ENCODE measurements at places on chromosomes 4 and X.

DNA sequence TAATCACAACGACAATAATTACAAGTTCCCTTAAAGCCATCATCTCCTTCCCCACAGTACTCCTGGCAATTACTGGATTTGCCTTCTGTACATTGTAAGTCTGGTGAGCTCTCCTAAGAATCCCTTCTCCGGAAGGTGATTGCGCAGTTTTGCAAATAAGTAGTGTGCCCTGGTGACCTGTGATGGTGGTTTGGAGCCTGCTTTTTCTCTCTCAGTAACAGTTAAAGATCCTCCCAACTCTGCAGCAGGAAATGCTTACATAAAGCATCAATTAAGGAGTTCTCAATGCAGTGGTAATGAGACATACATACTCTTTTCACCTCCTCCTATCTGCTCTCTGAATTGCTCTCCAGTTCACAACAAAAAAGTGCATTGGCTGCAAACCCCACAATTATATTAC lies 159.7 kb downstream of the SH2D1A start:
- no peak for DNase-seq

- DNase-seq, result no peak
Observed at GRCh38 chr4:66655505-66655904, 889.8 kb downstream of the CENPC start.

GRCh38 chrX:30593440-30594200 lies 16.1 kb upstream of the TASL start:
- no peak for DNase-seq

GRCh38 chrX:69317721-69318120 lies 152.5 kb upstream of the PJA1 start:
- DNase-seq, result no peak

- no peak for DNase-seq
Observed at GRCh38 chr4:85762529-85762871, 287.6 kb downstream of the ARHGAP24 start.

- no peak for DNase-seq
Observed at GRCh38 chrX:25112156-25112555, 96.4 kb upstream of the ARX start.

DNA sequence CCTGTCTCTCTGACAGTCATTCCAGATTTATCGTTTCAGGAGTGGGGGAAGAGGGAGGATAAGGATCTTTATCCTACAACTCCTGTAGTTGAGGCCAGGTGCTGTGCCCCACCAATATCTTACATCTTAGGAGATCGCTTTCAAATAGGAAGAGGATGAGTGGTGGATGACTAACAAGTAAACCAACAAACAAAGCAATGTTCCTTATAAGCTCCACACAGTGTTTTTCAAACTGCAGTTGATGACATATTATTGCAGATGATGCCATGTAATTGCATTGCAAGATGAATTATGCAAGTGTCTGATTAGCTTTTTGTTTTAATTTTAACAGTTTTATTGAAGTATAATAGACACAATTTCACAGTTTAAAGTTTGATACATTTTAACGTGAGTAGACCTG lies 35.8 kb upstream of the TMEM164 start:
- no peak for DNase-seq

- no peak for DNase-seq
Observed at GRCh38 chr4:180528003-180528402, 1715.2 kb upstream of the TENM3 start.

- DNase-seq, result no peak
Observed at GRCh38 chr4:105440890-105441289, 33.0 kb downstream of the PPA2 start.

GRCh38 chrX:139864640-139865039 lies 68.2 kb downstream of the ATP11C start:
- no peak for DNase-seq

DNA sequence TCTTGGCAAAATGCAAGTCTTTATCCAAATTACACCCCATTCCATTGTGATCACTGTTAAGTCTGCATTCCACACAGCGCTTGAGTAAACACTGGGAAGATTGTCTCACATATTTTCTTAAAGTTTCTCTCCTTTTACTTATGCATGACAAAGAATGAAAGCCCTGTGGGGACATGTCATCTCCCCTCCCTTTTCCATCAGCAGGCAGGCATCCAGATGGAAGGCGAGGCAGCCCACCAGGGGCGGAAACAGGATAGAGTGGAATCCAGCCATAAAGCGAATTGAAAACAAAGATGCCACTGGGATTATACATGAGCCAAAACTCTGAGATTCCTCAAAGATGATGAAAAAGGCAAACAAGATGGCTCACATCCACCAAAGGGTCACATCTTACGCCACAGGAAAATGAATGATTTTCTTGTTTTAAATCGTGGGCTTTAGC lies 78.2 kb downstream of the AFAP1 start:
- DNase-seq, result no peak

DNA sequence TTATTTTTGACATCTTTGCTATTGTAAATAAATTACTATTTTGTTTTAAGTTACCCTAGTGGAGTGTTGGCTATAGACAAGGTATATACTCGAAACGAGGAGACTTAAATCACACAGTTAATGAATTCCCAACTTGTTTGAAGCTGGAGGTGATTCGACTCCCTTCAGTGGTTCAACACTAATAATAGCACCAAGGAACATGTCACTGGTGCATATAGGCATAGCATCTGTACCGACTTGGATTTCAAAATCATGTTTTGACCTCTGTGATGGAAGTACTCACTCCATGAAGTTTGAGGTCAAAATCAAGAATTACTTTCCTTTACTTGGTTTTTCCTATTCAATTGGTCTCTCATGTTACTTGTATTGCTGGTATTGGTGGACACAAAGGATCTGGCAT lies 66.5 kb downstream of the ZFX start:
- DNase-seq, result no peak

DNA sequence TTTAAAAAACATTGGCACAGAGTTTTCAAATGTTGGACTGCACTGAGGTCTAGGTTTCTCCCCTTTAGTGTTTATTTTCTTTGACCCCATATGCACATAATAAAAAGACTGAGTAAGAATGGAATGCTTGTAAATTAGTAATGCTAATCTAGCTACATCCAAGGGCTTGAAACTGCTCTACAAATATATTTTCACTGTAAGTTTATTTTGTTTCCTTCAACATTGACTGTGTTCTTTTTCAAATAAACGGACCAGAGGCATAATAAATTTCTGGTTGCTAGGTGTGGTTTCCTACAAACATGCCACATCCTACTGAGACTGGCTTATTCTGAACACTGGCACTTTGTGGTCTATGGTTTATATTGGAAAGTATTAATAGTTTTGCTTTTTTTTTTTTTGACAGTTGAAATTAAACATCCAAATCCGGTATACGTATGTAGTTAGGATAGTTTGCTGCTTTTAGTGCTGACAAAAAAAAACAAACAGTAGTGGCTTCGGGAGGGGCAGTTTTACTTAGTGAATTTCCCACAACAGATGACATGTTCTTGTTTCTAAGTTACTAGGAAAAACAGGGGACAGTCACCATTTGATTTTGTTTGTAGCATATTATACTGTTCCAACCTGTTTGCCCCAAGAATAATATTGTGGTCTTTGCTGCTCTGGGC lies 13.2 kb downstream of the CA5B start:
- DNase-seq, result no peak

DNA sequence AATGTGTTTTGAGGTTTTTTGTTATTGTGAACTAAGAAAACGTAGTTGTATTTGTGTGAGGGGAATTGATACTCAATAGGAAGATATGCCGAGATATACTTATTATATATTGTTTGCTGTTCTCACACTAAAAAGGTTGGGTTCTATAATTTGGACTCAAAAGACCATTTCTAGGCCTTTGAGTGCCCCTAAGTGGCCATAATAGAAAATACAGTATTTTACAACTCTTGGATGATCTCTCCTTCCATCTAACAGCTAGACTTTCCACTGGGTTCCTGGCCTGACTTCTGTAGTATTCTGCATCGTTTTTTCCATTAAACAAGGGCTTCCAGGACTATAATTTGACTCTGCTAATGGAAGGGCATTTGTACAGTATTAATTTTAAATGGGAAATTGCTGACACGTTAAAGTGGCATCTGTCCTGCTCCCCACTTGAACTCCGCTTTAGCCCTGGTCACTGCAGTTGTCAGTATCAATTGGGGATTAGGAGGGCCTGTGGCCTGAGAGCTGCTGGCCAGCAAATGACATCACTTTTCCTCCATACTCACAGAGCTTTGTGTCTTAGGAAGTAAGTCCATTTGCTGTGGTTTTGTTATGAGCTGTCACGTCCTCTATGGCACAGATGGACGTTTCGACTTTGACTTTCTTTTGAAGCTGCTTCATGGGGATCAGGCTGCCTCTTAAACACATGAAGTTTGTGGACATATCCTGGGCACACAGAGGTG lies 176.9 kb downstream of the SLIT2 start:
- DNase-seq, result peak; percentile 85

GRCh38 chr4:152870606-152871005 lies 65.5 kb upstream of the FHDC1 start:
- no peak for DNase-seq

GRCh38 chrX:148620023-148620422 lies 119.6 kb downstream of the AFF2 start:
- DNase-seq, result no peak

DNA sequence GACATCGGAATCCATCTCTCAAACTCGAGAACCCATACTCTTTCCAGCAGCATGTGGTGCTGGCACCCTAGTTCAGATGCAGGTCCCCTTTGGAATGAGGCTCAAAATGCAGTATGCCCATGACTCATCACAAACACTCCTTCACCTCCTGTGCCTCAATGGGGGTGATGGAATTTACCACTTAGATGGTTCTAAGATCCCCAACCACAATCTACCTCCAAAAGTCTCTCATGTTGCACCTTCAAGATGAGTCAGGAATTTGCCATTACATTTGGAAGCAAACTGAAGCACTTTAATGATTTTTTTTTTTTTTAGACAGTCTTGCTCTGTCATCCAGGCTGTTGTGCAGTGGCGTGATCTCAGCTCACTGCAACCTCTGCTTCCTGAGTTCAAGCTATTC lies 8.5 kb upstream of the MID1 start:
- no peak for DNase-seq

GRCh38 chr4:14225688-14226207 lies 598.2 kb upstream of the BOD1L1 start:
- no peak for DNase-seq

GRCh38 chr4:54568184-54568583 lies 89.6 kb upstream of the KIT start:
- no peak for DNase-seq

- DNase-seq, result no peak
Observed at GRCh38 chr4:26367811-26368210, 47.0 kb downstream of the RBPJ start.

GRCh38 chr4:158786955-158787354 lies 18.1 kb downstream of the FNIP2 start:
- DNase-seq, result no peak

GRCh38 chr4:10590896-10591295 lies 93.7 kb downstream of the CLNK start:
- DNase-seq, result no peak

DNA sequence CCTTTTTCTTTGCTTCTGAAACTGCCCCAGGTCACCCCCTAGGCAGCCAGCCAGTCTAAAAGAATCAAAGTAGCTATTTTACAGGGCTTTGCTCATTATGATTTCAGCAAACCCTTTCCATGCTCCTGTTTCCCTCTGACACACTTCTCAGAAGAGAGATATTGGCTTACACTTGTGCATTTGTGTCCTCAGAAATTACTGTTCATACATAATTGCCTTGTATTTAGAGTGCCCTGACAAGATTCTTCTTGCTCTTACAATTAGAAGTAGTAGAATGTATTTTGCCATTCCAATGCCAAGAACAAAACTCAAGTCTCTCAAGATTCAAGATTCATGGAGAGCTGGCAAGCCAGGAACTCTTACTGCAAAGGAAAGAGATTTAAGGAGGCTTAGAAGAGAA lies 531.0 kb upstream of the ZFP42 start:
- peak; percentile 25 for DNase-seq

GRCh38 chr4:75781305-75781704 lies 56.9 kb downstream of the USO1 start:
- no peak for DNase-seq

- peak; percentile 24 for DNase-seq
Observed at GRCh38 chrX:145405012-145405411, 157.7 kb downstream of the SPANXN1 start.

- no peak for DNase-seq
Observed at GRCh38 chr4:184382189-184382846, 92.0 kb downstream of the IRF2 start.

DNA sequence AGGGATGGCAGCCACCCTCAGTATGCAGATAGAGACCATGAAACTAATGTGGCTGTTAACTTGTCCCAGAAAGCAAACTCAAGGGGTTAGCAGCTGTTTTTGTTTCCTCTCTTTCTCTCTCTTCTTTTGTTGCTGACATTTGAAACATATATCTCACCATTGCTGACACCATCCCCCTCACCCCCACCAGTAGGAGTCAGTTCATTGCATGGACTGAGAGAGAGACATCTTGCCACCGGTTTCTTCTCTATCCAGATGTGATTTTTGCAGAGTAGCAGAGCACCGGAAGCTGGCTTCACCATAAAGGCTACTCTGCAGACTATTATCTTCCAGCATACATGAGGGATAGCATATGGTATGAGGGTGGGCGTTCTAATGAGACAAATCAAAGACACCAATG lies 177.1 kb upstream of the FRG1 start:
- DNase-seq, result no peak

DNA sequence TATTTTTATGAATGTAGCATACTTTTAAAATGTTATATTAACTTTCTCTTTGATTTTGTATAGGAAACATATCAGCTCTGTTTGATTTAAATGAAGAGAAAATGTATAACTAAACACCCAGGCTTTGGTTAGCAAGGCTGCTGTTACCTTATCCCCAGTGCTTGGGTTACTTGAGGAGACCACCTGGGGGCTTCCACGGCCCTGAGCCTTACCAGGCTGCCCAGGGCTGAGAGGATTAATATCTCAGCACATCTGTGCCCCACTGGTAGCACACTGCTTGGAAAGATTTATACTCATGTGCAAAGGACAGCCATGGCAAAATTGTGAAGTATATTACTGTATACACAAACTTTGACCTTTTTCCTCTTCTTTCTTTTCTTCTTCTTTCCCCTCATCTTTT lies 752.9 kb downstream of the RAPGEF2 start:
- no peak for DNase-seq

DNA sequence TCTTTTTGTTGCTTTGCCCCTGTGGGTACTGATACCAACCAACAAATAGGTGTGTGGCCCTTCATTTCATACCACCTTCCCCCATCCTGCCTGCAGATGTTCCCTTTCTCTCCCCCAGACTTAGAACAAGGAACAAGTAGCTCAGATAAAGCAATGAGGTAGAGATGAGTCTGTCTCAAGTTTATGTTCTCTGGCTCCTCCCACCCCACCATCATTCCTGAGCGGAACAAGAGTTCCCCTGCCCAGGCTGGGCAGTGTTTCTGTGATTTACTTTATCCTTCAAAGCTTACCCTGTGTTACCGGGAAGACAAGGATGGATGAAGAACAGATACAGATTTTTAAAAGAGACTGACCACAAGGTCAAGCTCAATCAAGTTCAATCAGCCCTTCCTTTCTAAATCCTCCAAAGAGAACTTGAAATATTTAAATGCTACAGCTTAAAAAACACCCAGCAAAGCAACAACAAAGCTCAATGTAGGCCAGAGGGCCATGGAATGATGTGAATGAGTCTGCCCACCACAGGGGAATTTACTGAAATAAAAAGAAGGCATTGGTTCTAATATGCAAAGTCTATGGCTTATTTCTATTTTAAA lies 80.1 kb upstream of the UCP1 start:
- DNase-seq, result no peak

All from pons (tissue), 1 donor.